ENCODE measurements at places on chromosomes 16 and 17. TPM values are rescaled to one million over a fixed set of nuclear protein-coding genes. Genes with fewer than 3 reads are reported as not detected.

Gene LPO
- total RNA-seq = not detected

Gene HOXB5
- 2.8 TPM for total RNA-seq

DNA sequence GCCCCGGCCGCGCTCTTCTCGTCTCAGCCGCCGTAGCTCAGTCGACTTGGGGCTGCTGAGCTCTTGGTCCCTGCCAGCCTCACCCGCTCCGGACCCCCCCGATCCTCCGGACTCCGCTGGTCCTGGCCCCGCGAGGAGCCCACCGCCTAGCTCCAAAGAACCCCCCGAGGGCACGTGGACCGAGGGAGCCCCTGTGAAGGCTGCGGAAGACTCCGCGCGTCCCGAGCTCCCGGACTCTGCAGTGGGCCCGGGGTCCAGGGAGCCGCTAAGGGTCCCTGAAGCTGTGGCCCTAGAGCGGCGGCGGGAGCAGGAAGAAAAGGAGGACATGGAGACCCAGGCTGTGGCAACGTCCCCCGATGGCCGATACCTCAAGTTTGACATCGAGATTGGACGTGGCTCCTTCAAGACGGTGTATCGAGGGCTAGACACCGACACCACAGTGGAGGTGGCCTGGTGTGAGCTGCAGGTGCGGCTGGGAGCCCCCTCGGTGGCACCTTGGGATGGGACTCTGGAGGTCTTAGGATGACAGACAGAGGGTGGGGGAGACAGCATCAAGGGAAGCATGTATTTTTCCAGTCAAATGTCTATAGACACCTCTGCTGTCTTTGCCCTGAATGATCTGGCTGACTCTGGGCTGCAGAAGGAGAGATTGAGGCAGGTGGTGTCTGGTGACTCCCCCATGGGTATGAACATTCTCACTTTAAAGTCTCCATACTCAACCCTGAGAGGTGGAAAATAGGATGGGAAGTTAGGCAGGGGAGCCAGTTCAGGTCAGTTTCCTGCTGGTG, 635 bp downstream of the WNK4 start:
- no peak for DNase-seq

DNA sequence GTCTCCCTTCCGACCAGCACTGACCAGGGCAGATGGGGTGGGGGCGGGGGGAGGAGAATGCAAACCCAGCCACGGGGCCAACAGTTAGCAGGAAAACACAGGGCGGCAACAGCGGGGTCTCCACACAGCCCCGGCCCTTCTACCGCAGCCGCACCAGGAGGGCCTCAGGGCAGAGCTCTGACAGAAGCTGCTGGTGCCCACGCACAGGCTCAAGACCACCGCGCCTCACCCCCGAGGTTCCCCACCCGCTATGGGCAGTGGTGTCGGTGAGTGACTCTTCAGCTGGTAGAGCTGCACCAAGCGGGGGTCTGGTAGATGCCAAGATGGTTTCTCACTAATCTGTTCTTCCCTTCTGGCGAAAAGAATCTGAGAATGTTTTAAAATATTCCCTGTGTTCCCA, 16.1 kb downstream of the HAGH start:
- no peak for DNase-seq

GRCh38 chr17:20983359-20983637, 59.5 kb downstream of the USP22 start:
- DNase-seq = no peak

DNA sequence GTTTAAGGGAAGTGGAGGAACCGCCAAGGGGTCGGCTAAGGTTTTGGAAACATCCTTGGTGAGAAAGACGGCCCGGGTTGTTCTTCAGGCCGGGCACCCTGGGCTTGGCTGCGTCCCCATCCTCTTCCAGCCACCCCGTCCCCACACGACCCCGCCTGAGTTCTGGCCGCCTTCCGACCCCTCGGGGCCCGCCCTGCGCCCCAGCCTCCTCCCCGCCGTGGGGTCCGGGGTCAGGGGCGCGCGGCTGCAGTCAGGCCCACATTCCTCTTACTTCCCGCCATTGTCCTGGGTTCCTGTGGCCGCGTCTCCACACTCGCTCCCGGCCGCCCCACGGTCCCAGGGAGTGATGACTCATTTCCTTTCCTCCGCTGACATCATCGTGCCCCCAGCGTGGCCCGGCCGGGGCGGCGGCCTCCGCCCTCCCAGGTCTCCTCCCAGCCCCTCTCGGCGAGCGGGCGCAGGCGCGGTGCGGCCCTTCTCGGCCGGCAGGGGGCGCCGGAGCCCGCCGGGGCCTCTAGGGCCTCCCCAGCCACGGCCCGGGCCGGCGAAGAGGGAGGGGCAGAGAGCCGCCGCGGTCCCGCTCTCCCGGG, 59.6 kb downstream of the WSB1 start:
- no peak for DNase-seq

- DNase-seq = no peak
These were observed 41.7 kb downstream of the EFCAB5 start for GRCh38 chr17:29982991-29983653.

All from epithelial cell of proximal tubule (primary cell).